ENCODE measurements at places on chromosomes 12 and 14. TPM values are rescaled to one million over a fixed set of nuclear protein-coding genes. Genes with fewer than 3 reads are reported as not detected.

SLC2A3 gene
- total RNA-seq: 36.9 TPM

SLCO1A2 gene
- not detected for total RNA-seq

IL22 gene
- not detected for total RNA-seq

NANOG gene
- total RNA-seq: not detected

EPYC gene
- total RNA-seq: not detected

CMKLR1 gene
- total RNA-seq: 0.13 TPM

KIF21A gene
- 16.6 TPM for total RNA-seq

RPS6KL1 gene
- 11.5 TPM for total RNA-seq

NINJ2 gene
- 0.66 TPM for total RNA-seq

NFATC4 gene
- 19.1 TPM for total RNA-seq

SPX gene
- not detected for total RNA-seq

KLRD1 gene
- total RNA-seq: 0.20 TPM

CCDC196 gene
- total RNA-seq: not detected

TPH2 gene
- total RNA-seq: 0.14 TPM

PRB2 gene
- total RNA-seq: not detected

TGM1 gene
- total RNA-seq: 0.40 TPM

COX8C gene
- total RNA-seq: not detected

KANSL2 gene
- 61.3 TPM for total RNA-seq

HHIPL1 gene
- total RNA-seq: 2.2 TPM

Measured in pulmonary artery endothelial cell (primary cell).